ENCODE measurements at places on chromosomes 4 and X.

- DNase-seq: no peak
Measured at GRCh38 chr4:10183462-10183861, 66.9 kb upstream of the WDR1 start.

- DNase-seq: no peak
Measured at GRCh38 chr4:129972257-129972656, 876.3 kb downstream of the C4orf33 start.

DNA sequence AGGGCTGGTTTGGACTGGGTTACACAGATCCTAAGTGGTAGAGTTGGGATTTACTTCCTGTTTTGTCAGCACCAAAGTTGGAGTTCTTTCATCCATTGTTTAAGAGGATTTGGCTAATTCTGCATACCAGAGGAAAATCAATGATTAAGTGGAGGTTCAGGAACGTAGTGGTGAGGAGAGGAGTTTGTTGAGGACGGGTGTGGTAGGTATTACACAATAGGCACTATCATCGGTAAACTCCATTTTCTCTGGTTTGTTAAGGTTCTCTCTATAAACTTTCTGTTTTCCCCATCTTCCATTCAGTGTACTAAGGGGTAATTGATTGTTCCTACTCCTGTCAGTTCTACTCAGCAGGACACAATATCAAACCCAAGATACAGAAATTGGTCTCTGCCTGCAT, 107.5 kb upstream of the VCX2 start:
- DNase-seq: no peak

DNA sequence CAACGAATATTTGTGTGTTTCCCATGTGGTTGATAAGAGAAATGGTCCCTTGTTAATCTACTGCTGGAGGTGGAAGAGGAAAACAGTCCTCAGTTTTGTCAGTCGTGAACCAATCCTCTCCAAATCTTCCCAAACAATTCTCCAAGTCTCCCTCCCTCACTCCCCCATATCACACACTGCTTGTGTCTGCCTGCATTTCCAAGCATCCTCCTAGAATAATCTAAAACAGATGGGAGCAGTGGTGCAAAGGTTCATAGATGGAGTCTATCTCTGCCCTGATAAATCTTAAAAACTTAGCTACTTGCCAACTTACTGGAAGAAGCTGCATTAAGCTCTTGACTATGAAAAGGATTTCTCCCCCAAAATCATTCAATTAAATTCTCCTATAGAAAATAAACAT, 43.7 kb upstream of the SH3KBP1 start:
- DNase-seq: no peak

DNA sequence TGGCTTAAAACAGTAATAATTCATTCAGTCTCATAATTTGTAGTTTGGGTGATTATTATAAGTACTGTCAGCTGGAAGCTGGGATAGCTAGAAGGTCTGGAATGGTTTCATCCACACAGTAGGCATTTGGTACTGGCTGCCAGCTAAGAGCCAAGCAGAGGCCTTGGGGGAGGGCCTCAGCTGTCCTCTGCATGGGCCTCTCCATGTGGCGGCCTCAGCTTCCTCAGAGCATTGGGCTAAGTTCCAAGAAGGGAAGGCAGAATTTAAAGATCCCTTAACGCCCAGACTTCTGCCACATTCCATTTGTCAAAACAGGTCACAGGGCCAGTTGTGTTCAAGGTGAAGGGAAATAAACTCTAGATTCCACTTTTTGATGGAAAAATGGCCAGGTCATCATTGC, 93.3 kb downstream of the NEUROG2 start:
- DNase-seq: no peak
